Stimulated activated CD4-positive, alpha-beta T cell treated with anti-CD3 and anti-CD28 coated beads, Interleukin-1b, Interleukin-23, amount 100 ng/mL, for 1 hour (primary cell): ENCODE measurements at places on chromosomes 6 and 20.

GRCh38 chr20:24153101-24154040 lies 164.8 kb upstream of the GGTLC1 start:
- no peak for DNase-seq

GRCh38 chr20:42350521-42350920 lies 732.3 kb upstream of the CHD6 start:
- no peak for DNase-seq

- no peak for DNase-seq
These were observed 314.0 kb upstream of the JAG1 start for GRCh38 chr20:10987651-10988383.

DNA sequence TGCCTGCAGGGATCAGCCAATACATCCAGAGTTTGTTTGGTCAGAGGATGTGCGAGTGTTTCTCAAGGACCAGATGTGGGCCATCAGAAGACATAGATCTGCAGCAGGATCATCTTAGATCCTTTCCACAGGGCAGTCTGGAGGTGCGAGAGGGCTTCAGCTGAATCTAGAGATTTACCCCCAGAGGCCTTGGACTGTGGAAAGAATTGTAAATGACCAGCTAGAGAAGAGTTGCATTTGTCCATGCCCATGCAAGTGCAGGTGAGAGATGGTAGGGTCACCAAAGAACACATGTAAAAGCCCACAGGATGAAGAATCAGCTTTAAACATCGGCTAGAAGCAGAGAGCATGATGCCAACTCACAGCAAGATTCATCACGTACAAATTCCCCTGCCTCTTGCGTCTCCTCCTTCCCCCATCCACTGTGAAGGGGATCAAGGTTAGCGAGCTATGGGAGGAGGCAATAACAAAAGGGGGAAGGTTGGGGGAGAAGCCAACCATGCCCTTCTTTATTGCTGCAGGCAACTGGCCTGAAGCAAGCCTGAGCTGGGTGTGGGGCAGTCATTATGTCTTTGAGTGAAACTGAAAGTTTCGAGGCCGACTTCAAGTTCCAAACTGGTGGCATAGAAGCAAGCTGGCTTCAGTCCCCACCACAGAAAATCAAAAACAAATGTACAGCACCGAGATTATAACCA lies 83.5 kb downstream of the SCML4 start:
- no peak for DNase-seq

GRCh38 chr6:148671085-148671484 lies 75.7 kb upstream of the UST start:
- no peak for DNase-seq

- DNase-seq, result no peak
These were observed 21.2 kb downstream of the SNPH start for GRCh38 chr20:1287306-1287705.

- no peak for DNase-seq
These were observed 406 bp upstream of the WFDC5 start for GRCh38 chr20:45115386-45115774.

DNA sequence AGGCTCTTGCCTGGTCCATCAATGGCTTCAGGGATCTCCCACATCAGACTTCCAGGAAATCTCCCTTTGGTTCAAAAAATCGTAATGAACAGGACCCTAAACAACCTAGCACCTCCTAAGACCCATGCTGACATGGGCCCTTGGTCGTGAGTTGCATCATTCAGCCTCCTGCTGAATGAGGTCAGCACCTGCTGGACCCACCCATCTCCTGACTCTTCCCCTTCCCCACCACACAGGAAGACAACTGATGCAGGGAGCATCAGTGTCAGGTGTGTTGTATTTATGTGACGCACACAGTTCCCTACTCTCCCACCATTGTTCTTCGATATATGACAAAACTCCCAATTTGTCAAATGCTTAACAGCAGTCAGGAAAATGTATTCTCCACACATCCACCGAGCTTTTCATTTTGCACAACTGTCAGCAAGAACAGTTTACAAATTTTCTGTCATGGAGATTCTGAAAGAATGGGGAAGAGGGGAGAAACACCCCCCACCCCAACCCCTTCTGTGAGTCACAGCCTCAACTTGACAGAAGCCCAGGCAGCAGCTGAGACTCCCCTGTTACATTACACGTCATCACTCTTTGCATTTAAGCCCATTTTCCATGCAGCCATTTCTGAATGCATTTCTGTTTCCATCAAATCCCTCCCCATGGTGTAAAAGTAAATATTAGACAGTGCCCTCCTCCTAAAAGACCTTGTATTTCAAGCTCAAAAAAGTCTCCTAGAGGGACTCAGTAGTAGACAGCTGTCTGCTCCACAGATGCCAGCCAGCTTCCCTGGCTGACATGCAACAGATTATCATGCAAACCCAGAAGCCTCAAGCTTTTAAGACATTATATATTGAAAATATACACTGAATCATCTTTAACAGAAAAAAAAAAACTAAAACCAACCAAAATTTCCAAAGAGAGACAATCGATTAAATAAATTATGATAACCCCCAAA lies 577.5 kb downstream of the PTPRT start:
- no peak for DNase-seq

GRCh38 chr6:150647051-150647450 lies 47.4 kb downstream of the PLEKHG1 start:
- no peak for DNase-seq

- DNase-seq, result no peak
These were observed 184.1 kb downstream of the SLC24A3 start for GRCh38 chr20:19396460-19397081.

- peak; percentile 72 for DNase-seq
These were observed 3.5 kb downstream of the MYLK2 start for GRCh38 chr20:31822421-31823330.

GRCh38 chr6:12007887-12008286 lies 4.2 kb upstream of the HIVEP1 start:
- DNase-seq, result no peak

DNA sequence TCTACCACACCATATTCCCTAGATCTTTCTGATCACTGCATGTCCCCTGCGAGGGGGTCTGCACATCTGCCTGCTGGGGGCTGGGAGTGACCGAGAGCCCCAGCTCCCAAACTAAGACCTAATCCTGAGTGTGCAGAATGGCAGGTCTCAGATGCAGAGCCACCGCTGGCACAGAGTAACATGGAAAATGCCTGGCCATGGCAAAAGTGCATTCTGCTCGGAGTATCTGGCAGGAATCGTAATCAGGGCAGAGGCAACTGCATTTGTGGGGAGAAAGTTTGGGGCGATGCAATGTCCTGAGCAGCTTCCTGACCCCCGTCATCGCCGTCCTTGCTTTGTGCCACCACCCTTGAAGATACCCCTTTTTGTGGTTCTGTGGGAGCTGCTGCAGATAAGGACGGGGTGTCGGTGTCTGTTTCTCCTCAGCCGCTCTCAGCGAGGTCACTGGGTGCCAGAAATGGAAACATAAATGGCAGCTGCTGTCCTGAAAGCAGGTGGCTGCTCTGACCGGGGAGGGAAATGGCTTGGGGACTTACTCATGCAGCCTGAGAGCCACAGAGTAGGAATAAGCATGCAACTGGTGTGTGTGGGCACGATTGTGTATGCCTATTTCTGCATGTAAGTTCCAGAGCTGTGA lies 157.9 kb downstream of the LY86 start:
- DNase-seq, result no peak

GRCh38 chr6:94454231-94454630 lies 1034.9 kb upstream of the EPHA7 start:
- no peak for DNase-seq

GRCh38 chr6:142706210-142706609 lies 238.8 kb downstream of the HIVEP2 start:
- no peak for DNase-seq
